ENCODE measurements at places on chromosomes 6 and 20. TPM values are rescaled to one million over a fixed set of nuclear protein-coding genes. Genes with fewer than 3 reads are reported as not detected.

CPXM1 gene
- total RNA-seq = 3.9 TPM

SLC16A10 gene
- total RNA-seq = 0.30 TPM

TMEM74B gene
- total RNA-seq = not detected

GPR6 gene
- total RNA-seq = not detected

AURKA gene
- total RNA-seq = 4.8 TPM

RFX6 gene
- not detected for total RNA-seq

FOXA2 gene
- not detected for total RNA-seq

ULBP1 gene
- total RNA-seq = 0.09 TPM

GGTLC1 gene
- not detected for total RNA-seq

RPP21 gene
- 29.1 TPM for total RNA-seq

Measured in smooth muscle cell of the umbilical artery (primary cell).